Naive thymus-derived CD4-positive, alpha-beta T cell (primary cell): ENCODE measurements at places on chromosomes 13 and 19. TPM values are rescaled to one million over a fixed set of nuclear protein-coding genes. Genes with fewer than 3 reads are reported as not detected.

LYL1 gene
- total RNA-seq = 22.6 TPM

CYP2F1 gene
- total RNA-seq = 0.32 TPM

- DNase-seq = no peak
Measured at GRCh38 chr19:54383330-54383729, 18.6 kb upstream of the LAIR1 start.

GRCh38 chr13:24192057-24192810, 31.7 kb downstream of the SPATA13 start:
- DNase-seq = no peak

- DNase-seq = no peak
Measured at GRCh38 chr13:112850273-112850672, 118.7 kb upstream of the MCF2L start.

DNA sequence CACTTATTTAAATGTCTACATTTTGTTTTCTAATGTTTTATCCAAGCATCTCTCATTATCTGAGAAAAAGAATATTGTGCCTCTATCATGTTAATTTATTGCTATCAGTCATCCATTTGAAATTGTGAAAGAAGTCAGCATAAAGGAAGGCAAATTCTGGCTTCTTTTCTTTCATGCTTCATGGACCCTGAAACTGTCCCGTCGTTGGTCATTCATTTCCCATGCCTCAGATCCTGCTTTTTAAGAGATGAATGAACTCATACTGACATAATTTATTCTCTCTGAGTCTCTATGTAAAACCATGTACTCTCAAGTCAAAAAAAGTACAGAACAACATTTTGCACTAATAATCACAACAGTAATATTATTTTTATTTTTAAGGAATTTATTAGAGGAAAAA, 2512.0 kb downstream of the PCDH9 start:
- DNase-seq = no peak

- DNase-seq = no peak
Measured at GRCh38 chr13:41443969-41444368, 13.4 kb upstream of the RGCC start.

SCN1B gene
- total RNA-seq = 1.8 TPM
